ENCODE measurements at places on chromosomes 6 and 20.

DNA sequence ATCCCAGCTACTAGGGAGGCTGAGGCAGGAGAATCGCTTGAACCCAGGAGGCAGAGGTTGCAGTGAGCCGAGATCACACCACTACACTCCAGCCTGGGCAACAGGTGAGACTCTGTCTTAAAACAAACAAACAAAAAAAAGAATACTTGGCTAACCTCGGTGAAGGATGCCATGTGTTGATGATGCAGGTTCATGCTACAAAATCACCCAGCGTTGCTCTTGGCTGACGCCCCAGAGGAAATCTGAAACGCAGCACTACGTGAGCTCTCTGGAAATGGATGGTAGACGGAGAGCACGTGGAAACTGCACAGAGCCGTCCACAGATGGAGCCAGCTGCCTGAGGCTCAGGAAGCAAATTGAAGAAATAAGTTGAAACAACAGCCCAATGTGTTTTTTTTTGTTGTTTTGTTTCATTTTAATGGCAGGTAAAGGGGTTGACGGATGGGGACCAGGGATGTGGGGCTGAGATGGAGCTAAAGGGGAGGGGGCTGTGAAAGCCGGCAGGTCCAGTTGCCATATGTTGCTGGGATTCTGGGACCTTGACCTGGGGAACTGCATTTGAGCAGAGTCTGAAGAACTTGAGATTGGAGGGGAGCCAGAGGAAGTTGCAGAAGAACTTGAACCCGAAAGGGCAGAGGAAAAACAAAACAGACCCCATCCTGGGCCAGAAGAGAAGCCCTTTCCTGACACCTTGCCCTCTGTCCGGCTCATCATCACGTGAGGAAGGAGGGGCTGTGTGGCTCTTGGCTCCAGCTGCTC lies 12.8 kb upstream of the MANBAL start:
- H3K4me1 ChIP-seq: peaks cover 20% of the 10 kb centered on the region
- no peaks in the 10 kb centered on the region for H3K27me3 ChIP-seq
- DNase-seq: peak; percentile 56
- no peak overlapping the region for H3K4me3 ChIP-seq

DNA sequence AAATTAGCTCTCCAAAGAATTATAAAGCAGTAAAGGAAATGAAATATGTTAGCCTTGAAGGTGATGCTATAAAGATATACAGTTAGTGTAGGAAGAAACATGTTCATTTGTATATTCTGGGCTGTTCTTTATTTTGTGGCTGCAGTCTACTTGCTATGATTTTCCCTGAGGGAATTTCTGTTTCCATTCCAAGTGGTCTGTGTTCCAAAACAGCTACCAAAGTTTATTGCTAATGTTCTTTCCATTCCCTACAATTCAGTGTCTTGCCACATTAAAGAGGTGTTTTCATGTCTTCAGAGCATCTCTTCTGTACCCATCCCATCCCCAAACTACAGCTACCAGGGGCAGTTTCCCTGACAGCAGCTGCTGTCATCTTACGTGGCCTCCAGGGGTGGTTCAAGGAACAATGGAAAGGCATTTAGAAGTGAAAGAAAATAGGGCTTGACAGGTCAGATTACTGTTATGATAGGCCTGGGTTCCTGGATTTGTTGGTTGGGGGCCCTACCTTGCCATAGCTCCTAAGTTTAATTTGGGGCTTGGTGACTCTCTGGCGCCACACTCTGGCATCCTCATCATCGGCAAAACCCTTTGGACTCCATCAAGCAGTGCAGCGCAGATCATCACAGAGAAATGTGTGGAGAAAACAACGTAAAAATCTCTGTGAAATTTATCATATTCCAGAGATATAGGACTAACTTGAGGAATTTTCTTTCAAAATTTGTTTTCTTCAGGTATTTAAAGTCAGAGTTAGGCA lies 33.8 kb upstream of the AIG1 start:
- no peaks in the 10 kb centered on the region for H3K36me3 ChIP-seq
- DNase-seq: peak; percentile 32
- H3K4me3 ChIP-seq: no peak overlapping the region

DNA sequence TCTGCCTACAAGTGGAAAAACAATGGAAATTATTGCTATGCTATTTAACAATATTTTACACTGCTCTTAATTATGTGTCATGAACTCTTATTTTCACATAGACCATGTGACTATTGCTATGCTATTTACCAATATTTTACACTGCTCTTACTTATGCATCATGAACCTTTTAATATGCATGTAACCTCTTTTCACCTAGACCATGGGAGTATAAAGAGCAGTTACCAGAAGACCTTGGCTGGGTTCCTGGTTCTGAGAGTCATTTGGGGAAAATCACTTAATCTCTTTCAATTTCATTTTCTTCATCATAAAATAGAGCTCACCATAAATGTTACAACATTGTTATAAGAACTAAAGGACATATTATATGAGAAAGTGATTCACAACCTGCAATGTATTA lies 223.8 kb upstream of the RNF217 start:
- H3K36me3 ChIP-seq: no peaks in the 10 kb centered on the region
- H3K27me3 ChIP-seq: no peaks in the 10 kb centered on the region
- DNase-seq: no peak
- H3K27ac ChIP-seq: no peak overlapping the region
- H3K4me3 ChIP-seq: no peak overlapping the region

GRCh38 chr6:24779416-24780016 lies 4.8 kb downstream of the GMNN start:
- peak overlapping the region; percentile 17 for H3K4me3 ChIP-seq
- peak overlapping the region; percentile 99 for H3K27ac ChIP-seq
- H3K4me1 ChIP-seq: peaks cover 11% of the 10 kb centered on the region
- peaks cover 14% of the 10 kb centered on the region for H3K36me3 ChIP-seq
- DNase-seq: no peak

DNA sequence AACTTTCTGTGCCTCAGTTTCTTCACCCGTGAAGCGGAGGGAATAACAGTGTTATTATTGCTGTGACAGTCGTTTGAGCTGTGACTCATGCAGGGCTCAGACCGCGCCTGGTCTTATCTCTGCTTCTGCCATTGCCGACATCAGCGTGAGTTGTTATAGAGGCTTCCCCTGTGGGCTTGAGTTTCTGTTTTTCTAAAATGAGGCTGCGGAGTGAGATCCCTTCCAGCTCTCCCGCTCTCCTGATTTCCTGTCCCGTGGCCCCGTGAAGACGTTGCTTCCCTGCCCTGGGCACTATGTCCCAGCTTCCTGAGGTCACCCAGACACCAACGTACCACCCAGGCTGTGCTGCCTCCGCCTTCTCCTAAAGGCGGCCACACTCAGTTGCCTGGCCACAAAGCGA lies 278.5 kb downstream of the BMP7 start:
- no peaks in the 10 kb centered on the region for H3K27me3 ChIP-seq
- no peak overlapping the region for H3K4me3 ChIP-seq
- no peaks in the 10 kb centered on the region for H3K36me3 ChIP-seq

GRCh38 chr6:162999575-163000285 lies 272.0 kb downstream of the PACRG start:
- no peak overlapping the region for H3K27ac ChIP-seq
- no peaks in the 10 kb centered on the region for H3K36me3 ChIP-seq

- peaks cover 99% of the 10 kb centered on the region for H3K27me3 ChIP-seq
- H3K4me3 ChIP-seq: peak overlapping the region; percentile 39
- H3K27ac ChIP-seq: no peak overlapping the region
These were observed 891 bp upstream of the POU3F2 start for GRCh38 chr6:98833307-98834059.

- H3K27me3 ChIP-seq: no peaks in the 10 kb centered on the region
- H3K4me3 ChIP-seq: no peak within 1 kb of the TSS
- DNase-seq: no peak
- H3K4me1 ChIP-seq: no peaks in the 10 kb centered on the region
- H3K27ac ChIP-seq: no peak within 1 kb of the TSS
These were observed at the start of gene GLYATL3 for GRCh38 chr6:49499623-49500022. Gene GLYATL3, plus strand, starts transcription at chr6:49499923. Its CDS starts 12,068 bp downstream, at chr6:49511991.

- H3K36me3 ChIP-seq: peaks cover 12% of the 10 kb centered on the region
- DNase-seq: peak; percentile 26
- H3K27me3 ChIP-seq: no peaks in the 10 kb centered on the region
- no peak overlapping the region for H3K4me3 ChIP-seq
- peak overlapping the region; percentile 84 for H3K27ac ChIP-seq
These were observed 43.7 kb downstream of the DSTN start for GRCh38 chr20:17613328-17614175.

DNA sequence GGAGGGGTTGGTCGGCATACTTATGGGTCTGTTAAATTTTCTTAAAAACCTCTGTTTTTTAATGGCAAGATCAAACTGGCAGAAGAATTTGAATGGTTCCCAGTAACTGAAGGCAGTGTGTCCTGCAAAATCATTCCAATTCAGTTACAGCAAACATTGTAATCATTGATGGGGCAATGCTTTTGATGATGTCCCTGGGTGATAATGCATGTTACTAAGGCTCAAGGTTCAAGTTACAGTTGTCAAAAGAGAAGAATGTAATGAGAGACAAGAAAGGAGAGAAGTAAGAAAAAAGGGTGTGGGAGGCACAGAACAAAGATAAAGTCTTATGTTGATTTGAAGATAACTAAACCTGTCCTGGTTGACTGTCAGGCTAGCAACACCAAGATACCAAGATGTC lies 54.9 kb downstream of the CEP162 start:
- no peak overlapping the region for H3K27ac ChIP-seq
- no peaks in the 10 kb centered on the region for H3K4me1 ChIP-seq
- no peaks in the 10 kb centered on the region for H3K36me3 ChIP-seq
- no peaks in the 10 kb centered on the region for H3K27me3 ChIP-seq
- H3K4me3 ChIP-seq: no peak overlapping the region
- DNase-seq: no peak

DNA sequence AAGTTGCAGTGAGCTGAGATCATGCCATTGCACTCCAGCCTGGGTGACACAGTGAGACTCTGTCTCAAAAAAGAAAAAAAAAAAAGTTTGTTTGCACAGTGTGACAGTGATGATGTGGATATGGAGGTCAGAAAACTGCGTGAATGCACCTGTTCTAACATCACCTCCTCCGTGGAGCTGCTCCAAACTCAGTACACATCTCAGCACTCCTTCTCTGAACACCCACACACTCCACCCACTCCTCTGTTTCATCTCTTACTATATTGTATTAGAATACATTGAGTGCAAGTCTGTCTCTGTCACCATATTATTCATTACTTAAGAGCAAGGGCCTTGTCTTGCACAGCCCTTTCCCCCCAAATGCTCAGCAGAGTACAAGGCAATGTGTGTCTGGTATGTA lies 51.5 kb upstream of the ENPP4 start:
- no peak overlapping the region for H3K27ac ChIP-seq
- DNase-seq: no peak
- no peaks in the 10 kb centered on the region for H3K27me3 ChIP-seq
- H3K4me3 ChIP-seq: no peak overlapping the region
- no peaks in the 10 kb centered on the region for H3K36me3 ChIP-seq

GRCh38 chr6:129510950-129511349 lies 199.0 kb downstream of the ARHGAP18 start:
- H3K36me3 ChIP-seq: no peaks in the 10 kb centered on the region
- no peaks in the 10 kb centered on the region for H3K27me3 ChIP-seq
- no peak overlapping the region for H3K27ac ChIP-seq
- DNase-seq: no peak

GRCh38 chr6:160766657-160766988 lies 64.6 kb downstream of the PLG start:
- no peak overlapping the region for H3K27ac ChIP-seq
- peaks cover 5% of the 10 kb centered on the region for H3K4me1 ChIP-seq
- H3K36me3 ChIP-seq: no peaks in the 10 kb centered on the region
- H3K4me3 ChIP-seq: peak overlapping the region; percentile 49

GRCh38 chr6:78192057-78192456 lies 539.2 kb downstream of the MEI4 start:
- H3K27me3 ChIP-seq: no peaks in the 10 kb centered on the region
- no peaks in the 10 kb centered on the region for H3K4me1 ChIP-seq
- no peak overlapping the region for H3K4me3 ChIP-seq
- H3K36me3 ChIP-seq: no peaks in the 10 kb centered on the region
- H3K27ac ChIP-seq: no peak overlapping the region

DNA sequence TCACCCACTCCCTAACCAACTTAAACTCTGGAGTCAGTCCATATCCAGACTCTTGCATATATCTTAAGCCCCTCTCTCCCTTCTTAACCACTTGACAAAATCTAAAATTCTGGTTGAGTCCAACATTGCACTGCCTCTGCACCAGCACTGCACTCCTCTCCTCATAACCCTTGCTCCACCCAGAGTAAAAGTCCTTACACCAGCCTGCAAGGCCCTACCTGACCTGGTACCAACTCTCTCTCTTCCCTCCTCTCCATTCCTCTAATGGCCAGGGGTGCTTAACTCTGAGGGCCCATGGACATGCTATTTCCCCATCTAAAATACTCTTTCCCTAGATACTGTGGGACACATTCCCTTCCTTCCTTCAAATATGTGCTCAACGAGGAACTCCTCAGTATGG lies 21.0 kb downstream of the STX7 start:
- H3K4me1 ChIP-seq: peaks cover 46% of the 10 kb centered on the region
- no peaks in the 10 kb centered on the region for H3K27me3 ChIP-seq
- DNase-seq: no peak
- no peak overlapping the region for H3K27ac ChIP-seq
- H3K4me3 ChIP-seq: no peak overlapping the region
- H3K36me3 ChIP-seq: no peaks in the 10 kb centered on the region

GRCh38 chr6:69601132-69601531 lies 195.7 kb downstream of the LMBRD1 start:
- H3K27me3 ChIP-seq: no peaks in the 10 kb centered on the region
- H3K36me3 ChIP-seq: no peaks in the 10 kb centered on the region
- no peak overlapping the region for H3K27ac ChIP-seq
- DNase-seq: no peak

GRCh38 chr6:39896701-39897100 lies 37.6 kb downstream of the MOCS1 start:
- H3K4me1 ChIP-seq: peaks cover 6% of the 10 kb centered on the region
- no peak overlapping the region for H3K27ac ChIP-seq
- DNase-seq: no peak
- H3K36me3 ChIP-seq: no peaks in the 10 kb centered on the region
- no peaks in the 10 kb centered on the region for H3K27me3 ChIP-seq
- H3K4me3 ChIP-seq: no peak overlapping the region

DNA sequence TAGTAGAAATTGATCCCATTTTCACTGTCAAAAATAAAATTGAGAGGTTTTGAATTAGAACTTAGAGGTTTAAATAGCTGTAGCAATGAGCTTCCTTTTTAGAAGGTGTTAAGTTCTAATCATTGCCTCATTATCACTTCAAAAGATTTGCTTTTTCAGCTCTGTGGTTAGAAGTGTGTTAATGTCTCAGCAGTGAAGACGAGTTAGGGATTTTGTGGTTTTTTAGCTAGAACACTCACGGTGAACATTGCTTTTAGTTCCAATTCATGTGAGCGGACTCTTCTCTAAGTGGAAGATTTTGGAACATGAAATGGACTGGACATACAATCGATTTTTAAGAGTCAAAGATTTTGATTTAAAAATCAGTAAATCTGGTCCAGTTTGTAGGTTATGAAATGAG lies 12.7 kb upstream of the IFNGR1 start:
- no peak overlapping the region for H3K27ac ChIP-seq
- DNase-seq: no peak
- no peaks in the 10 kb centered on the region for H3K36me3 ChIP-seq
- no peaks in the 10 kb centered on the region for H3K27me3 ChIP-seq

GRCh38 chr20:25439328-25439727 lies 31.9 kb downstream of the GINS1 start:
- H3K27ac ChIP-seq: no peak overlapping the region
- DNase-seq: no peak
- no peaks in the 10 kb centered on the region for H3K36me3 ChIP-seq
- no peak overlapping the region for H3K4me3 ChIP-seq
- H3K4me1 ChIP-seq: no peaks in the 10 kb centered on the region
- no peaks in the 10 kb centered on the region for H3K27me3 ChIP-seq

- no peaks in the 10 kb centered on the region for H3K27me3 ChIP-seq
- no peak for DNase-seq
- no peak overlapping the region for H3K4me3 ChIP-seq
- H3K36me3 ChIP-seq: no peaks in the 10 kb centered on the region
- no peak overlapping the region for H3K27ac ChIP-seq
- H3K4me1 ChIP-seq: no peaks in the 10 kb centered on the region
These were observed 121.4 kb downstream of the TIAM2 start for GRCh38 chr6:155116571-155116910.

Data from transverse colon (tissue), 4 donors.